ENCODE measurements at places on chromosomes 7 and 10. TPM values are rescaled to one million over a fixed set of nuclear protein-coding genes. Genes with fewer than 3 reads are reported as not detected.

WEE2 gene
- not detected for total RNA-seq

CHRM2 gene
- not detected for total RNA-seq

EBF3 gene
- not detected for total RNA-seq

TCERG1L gene
- 0.49 TPM for total RNA-seq

KEL gene
- total RNA-seq = 0.16 TPM

NUTM2A gene
- total RNA-seq = 0.49 TPM

H2BK1 gene
- total RNA-seq = not detected

FMC1 gene
- 6.6 TPM for total RNA-seq

ICA1 gene
- 3.4 TPM for total RNA-seq

SLC26A5 gene
- total RNA-seq = not detected
